ENCODE measurements at places on chromosomes 4 and X. TPM values are rescaled to one million over a fixed set of nuclear protein-coding genes. Genes with fewer than 3 reads are reported as not detected.

DNA sequence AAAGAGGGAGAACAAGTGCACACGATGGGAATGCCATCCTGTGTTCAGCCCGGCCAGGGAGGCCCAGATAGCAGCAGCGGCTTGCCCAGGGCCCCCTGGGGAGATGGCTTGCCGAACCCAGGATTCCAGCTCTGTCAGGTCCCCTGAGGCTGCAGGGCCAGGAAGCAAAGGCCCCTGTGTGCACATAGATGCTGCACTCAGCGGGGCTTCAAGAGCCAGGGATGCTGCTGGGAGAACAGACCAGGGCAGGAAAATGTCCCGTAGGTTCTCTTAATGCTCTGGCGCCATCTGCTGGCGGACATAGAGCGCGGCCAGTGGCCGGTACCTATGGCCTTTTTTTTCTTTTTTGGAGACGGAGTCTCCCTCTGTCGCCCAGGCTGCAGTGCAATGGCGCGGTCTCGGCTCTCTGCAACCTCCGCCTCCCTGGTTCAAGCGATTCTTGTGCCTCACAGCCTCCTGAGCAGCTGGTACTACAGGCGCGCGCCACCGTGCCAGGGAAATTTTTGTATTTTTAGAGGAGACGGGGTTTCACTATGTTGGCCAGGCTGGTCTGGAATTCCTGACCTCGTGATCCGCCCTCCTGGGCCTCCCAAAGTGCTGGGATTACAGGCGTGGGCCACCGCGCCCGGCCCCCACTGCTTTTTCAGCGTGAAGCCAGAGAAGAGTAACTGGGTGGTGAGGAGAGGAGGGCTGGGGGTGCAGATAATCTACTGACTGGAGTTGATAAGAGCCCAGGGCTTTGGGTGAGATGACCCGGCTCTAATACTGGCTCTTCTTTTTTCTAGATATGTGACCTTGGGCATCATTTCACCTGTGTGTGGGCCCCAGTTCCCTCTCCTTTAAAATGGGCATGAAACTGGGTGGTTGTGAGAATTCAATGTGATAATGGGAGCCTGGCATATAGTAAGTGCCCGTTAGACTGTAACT is 22.5 kb downstream of the MED28 start:
- DNase-seq, result peak; percentile 59
- H3K36me3 ChIP-seq, result peaks cover 15% of the 10 kb centered on the region
- H3K27ac ChIP-seq, result no peak overlapping the region
- no peak overlapping the region for H3K4me3 ChIP-seq
- no peaks in the 10 kb centered on the region for H3K4me1 ChIP-seq

DNA sequence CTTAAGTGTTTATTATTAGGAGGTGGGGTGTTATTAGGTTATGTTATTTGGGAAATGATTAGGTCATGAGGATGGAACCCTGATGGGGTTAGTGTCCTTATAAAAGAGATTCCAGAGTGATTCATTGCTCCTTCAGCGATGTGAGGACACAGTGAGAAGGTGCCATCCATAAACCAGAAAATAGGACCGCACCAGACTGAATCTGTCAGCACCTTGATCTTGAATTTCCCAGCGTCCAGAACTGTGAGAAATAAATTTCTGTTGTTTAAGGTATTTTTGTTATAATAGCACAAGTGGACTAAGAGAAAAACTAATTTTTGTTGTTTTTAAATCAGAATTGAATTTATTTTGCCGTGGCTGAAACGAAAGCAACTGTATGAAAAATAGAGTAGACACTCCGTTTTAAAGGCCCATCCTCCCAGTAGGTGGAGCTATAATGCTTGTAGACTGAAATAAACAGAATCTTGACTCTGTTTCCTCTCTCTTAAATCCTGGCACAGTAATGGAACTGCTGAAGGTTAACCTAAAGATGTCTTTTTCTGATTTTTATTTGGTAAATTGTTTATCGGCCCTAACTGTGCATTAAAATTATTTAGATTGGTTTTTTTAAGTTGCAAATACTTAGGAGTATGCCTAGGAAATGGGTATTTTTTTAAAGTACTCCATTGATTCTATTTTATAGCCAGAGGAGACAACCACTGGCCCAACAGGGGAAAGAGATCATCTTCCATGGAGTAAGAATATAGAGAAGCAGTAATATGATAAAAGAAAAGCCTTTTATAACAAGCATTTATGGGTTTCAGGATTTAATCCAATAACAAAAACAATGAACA is 133.2 kb upstream of the ADAMTS3 start:
- H3K36me3 ChIP-seq, result no peaks in the 10 kb centered on the region
- peak overlapping the region; percentile 91 for H3K4me3 ChIP-seq
- peak; percentile 50 for DNase-seq
- no peak overlapping the region for H3K27ac ChIP-seq
- peaks cover 8% of the 10 kb centered on the region for H3K27me3 ChIP-seq
- no peaks in the 10 kb centered on the region for H3K4me1 ChIP-seq

GRCh38 chrX:53317365-53318069 is 36.1 kb upstream of the IQSEC2 start:
- H3K36me3 ChIP-seq, result no peaks in the 10 kb centered on the region
- H3K4me3 ChIP-seq, result no peak overlapping the region
- DNase-seq, result peak; percentile 2
- H3K27me3 ChIP-seq, result peaks cover 6% of the 10 kb centered on the region

- peak within 1 kb of the TSS; percentile 87 for H3K4me3 ChIP-seq
- H3K36me3 ChIP-seq, result no peaks in the 10 kb centered on the region
- H3K27me3 ChIP-seq, result no peaks in the 10 kb centered on the region
- peaks cover 31% of the 10 kb centered on the region for H3K4me1 ChIP-seq
- H3K27ac ChIP-seq, result peak within 1 kb of the TSS; percentile 95
- DNase-seq, result peak; percentile 77
Observed at GRCh38 chrX:139932901-139933796, at the start of gene ATP11C. Gene ATP11C (minus strand): TSS chrX:139933053. CDS start chrX:139932042, 1,011 bp downstream.

- DNase-seq, result no peak
- no peak overlapping the region for H3K27ac ChIP-seq
- H3K27me3 ChIP-seq, result peaks cover 6% of the 10 kb centered on the region
Observed at GRCh38 chrX:24480400-24480865, 15.3 kb downstream of the PDK3 start.

DNA sequence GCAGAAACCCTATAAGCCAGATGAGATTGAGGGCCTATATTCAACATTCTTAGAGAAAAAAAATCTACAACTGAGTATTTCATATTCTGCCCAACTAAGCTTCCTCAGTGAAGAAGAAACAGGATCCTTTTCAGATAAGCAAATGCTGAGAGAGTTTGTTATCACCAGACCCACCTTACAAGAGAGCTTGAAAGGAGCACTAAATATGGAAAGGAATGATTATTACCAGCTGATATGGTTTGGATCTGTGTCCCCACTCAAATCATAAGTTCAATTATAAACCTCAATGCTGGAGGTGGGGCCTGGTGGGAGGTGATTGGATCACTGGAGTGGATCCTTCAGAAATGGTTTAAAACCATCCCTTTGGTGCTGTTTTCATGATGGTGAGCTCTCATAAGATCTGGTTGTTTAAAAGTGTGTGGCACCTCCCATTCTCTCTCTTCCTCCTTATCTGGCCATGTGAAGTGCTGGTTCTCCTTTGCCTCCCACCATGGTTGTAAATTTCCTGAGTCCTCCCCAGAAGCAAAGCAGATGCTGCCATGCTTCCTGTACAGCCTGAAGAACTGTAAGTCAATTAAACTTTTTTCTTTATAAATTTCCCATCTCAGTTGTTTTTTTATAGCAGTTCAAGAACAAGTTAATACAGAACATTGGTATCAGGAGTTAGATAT is 144.2 kb downstream of the MSN start:
- peaks cover 4% of the 10 kb centered on the region for H3K27me3 ChIP-seq
- no peak overlapping the region for H3K4me3 ChIP-seq
- no peaks in the 10 kb centered on the region for H3K36me3 ChIP-seq
- no peak overlapping the region for H3K27ac ChIP-seq

GRCh38 chr4:77092975-77093374 is 17.2 kb upstream of the CCNI start:
- peak overlapping the region; percentile 35 for H3K4me3 ChIP-seq
- no peaks in the 10 kb centered on the region for H3K36me3 ChIP-seq
- H3K27ac ChIP-seq, result peak overlapping the region; percentile 72
- no peaks in the 10 kb centered on the region for H3K27me3 ChIP-seq
- no peak for DNase-seq

DNA sequence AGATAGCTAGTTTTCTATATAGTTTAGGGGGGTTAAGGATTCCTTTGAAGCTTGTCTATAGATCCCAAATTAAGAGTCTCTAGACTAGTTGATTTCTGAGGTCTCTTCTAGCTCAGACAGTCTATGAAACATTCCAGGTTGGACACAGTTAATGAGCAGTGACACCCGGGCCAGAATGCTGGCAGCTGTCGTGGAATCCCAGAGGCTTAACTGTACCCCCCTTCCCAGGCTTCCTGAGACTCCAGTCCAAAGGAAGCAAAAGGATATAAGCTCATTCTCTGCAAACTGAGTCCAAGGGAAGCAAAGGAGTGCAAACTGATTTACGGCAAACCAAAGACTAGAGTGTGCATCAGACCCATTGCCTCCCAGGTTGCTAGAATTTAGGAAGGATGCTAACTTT is 62.9 kb downstream of the DCX start:
- no peaks in the 10 kb centered on the region for H3K27me3 ChIP-seq
- no peak overlapping the region for H3K27ac ChIP-seq
- no peak overlapping the region for H3K4me3 ChIP-seq
- no peaks in the 10 kb centered on the region for H3K36me3 ChIP-seq

The TLR10 gene
- total RNA-seq, result not detected

The PAGE1 gene
- total RNA-seq, result not detected

DNA sequence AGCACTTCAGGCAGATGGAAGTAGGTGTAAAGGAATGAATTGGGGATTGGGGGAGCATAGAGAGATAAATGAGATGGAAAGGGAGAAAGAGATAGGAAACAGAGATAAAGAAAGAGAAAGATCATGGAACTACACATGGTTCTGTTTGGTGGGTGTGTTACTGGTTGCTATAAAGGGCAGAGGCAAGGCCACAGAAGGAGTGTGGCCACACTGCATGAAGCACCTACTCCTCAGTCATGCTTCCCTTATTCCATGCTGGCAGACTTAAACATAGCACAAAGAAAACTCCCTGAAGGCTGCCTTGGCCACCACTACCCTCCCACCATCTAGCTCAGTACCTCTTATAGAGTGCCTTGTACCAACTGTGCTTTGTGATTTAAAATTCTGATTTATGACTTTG is 56.9 kb downstream of the OPHN1 start:
- H3K36me3 ChIP-seq, result no peaks in the 10 kb centered on the region
- no peaks in the 10 kb centered on the region for H3K27me3 ChIP-seq
- H3K27ac ChIP-seq, result peak overlapping the region; percentile 24
- H3K4me1 ChIP-seq, result peaks cover 10% of the 10 kb centered on the region
- H3K4me3 ChIP-seq, result no peak overlapping the region

- no peaks in the 10 kb centered on the region for H3K27me3 ChIP-seq
- no peaks in the 10 kb centered on the region for H3K36me3 ChIP-seq
- DNase-seq, result peak; percentile 41
Observed at GRCh38 chr4:111943796-111944203, 201.5 kb upstream of the FAM241A start.

The GABRE gene
- 1.5 TPM for total RNA-seq

The ATP8A1 gene
- 0.13 TPM for total RNA-seq

GRCh38 chrX:129759576-129760061 is 20.1 kb upstream of the SASH3 start:
- no peak overlapping the region for H3K4me3 ChIP-seq
- H3K4me1 ChIP-seq, result peaks cover 12% of the 10 kb centered on the region
- H3K27ac ChIP-seq, result no peak overlapping the region
- DNase-seq, result peak; percentile 72
- peaks cover 6% of the 10 kb centered on the region for H3K27me3 ChIP-seq

The LNX1 gene
- 0.53 TPM for total RNA-seq
